ENCODE measurements at places on chromosomes 13 and 19.

GRCh38 chr13:31276421-31276820 lies 76.6 kb downstream of the B3GLCT start:
- DNase-seq: no peak

- DNase-seq: no peak
Measured at GRCh38 chr13:87998081-87998480, 326.9 kb downstream of the SLITRK5 start.

- DNase-seq: no peak
Measured at GRCh38 chr19:56341948-56342347, 27.3 kb upstream of the ZSCAN5A start.

GRCh38 chr19:6576869-6577475 lies 14.0 kb downstream of the CD70 start:
- no peak for DNase-seq

DNA sequence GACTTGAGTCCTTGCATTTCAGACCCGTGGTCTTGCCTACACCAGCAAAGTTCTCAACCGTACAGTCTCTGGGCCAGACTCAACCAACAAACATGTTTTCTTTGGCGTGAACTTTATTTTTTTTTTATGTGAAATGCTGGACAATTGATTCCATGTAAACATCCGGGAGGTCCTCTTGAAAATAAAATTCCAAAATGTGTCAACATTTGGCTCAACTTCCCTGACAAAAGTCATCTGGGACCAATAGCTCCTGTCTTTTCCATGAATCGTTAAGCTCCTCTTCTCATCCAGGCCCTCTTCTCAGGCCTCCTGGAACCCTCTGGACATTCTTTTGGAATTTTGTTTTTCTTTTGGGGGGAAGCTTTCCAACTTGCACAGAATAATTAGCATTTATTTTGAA lies 2.7 kb downstream of the ALDH16A1 start:
- DNase-seq: no peak

DNA sequence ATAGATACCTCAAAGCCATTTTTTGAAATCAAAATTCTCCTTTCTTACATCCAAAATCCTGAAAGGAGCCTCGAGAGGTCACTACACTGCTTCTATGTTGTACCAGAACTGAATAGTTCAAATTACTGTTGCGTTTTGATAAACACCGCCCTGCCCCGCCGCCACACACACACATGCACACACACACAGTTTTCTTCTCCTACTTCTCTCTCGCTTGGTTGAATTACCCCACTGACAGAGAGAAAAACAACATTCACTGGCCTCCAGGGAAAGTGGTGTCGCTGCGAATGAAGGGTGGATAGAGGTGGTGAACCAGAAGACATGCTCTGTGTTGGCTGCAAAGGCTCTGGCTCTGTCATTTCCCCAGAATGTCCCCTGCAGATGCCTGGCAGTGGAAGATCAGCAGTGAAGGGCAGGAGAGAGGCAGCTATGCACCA lies 183.4 kb upstream of the RFC3 start:
- DNase-seq: no peak

- peak; percentile 58 for DNase-seq
Measured at GRCh38 chr13:40982772-40983171, 36.3 kb downstream of the ELF1 start.

DNA sequence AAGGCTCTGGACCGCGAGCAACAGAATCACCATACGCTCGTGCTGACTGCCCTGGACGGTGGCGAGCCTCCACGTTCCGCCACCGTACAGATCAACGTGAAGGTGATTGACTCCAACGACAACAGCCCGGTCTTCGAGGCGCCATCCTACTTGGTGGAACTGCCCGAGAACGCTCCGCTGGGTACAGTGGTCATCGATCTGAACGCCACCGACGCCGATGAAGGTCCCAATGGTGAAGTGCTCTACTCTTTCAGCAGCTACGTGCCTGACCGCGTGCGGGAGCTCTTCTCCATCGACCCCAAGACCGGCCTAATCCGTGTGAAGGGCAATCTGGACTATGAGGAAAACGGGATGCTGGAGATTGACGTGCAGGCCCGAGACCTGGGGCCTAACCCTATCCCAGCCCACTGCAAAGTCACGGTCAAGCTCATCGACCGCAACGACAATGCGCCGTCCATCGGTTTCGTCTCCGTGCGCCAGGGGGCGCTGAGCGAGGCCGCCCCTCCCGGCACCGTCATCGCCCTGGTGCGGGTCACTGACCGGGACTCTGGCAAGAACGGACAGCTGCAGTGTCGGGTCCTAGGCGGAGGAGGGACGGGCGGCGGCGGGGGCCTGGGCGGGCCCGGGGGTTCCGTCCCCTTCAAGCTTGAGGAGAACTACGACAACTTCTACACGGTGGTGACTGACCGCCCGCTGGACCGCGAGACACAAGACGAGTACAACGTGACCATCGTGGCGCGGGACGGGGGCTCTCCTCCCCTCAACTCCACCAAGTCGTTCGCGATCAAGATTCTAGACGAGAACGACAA lies 1.8 kb downstream of the PCDH17 start:
- DNase-seq: no peak

DNA sequence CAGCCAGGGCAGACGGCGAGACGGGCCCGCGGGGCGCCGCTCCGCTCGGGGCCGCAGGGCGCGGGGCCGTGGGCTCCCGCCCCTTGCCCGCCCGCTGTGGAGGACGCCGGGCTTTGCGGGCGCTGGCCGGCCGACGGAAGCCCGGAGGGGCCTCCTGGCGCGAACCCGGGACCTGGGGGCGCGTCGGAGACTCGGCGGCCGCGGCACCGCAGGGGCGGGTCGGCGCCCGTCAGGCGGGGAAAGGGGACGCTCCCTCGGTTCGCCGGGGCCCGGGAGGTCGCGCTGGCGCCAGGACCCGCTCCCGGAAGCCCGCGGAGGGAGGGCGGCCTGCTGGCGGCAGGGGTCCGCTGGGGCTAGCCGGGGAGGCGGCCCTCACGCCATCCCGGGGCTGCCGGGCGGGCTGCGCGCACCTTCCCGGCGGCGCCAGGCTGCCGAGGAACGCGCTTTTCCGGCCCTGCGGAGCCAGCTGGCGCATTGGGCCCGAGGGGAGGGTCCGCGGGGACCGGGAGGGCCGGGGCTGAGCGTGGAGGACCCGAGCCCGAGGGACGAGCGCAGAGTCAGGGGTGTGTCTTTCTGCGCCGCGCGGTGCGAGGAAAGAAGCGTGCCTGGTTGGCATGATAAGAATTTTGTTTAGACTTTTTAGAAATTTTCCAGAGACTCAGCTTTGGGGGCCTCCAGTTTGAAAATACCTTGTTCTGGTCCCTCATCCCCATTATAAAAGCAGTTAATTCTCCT lies 511 bp downstream of the GARRE1 start:
- DNase-seq: peak; percentile 59

Measured in activated T-cell treated with anti-CD3 and anti-CD28 coated beads, Interleukin-2, amount 50 U/mL, for 72 hours (primary cell).